T-helper 17 cell (primary cell): ENCODE measurements at places on chromosomes 16 and 17. TPM values are rescaled to one million over a fixed set of nuclear protein-coding genes. Genes with fewer than 3 reads are reported as not detected.

GRCh38 chr16:13994239-13995106 lies 74.5 kb downstream of the ERCC4 start:
- no peaks in the 10 kb centered on the region for H3K36me3 ChIP-seq
- H3K4me1 ChIP-seq = peaks cover 6% of the 10 kb centered on the region
- H3K27me3 ChIP-seq = no peaks in the 10 kb centered on the region
- H3K4me3 ChIP-seq = no peak overlapping the region
- DNase-seq = no peak
- H3K27ac ChIP-seq = no peak overlapping the region

- peak overlapping the region; percentile 66 for H3K4me3 ChIP-seq
- H3K27ac ChIP-seq = peak overlapping the region; percentile 51
- H3K27me3 ChIP-seq = no peaks in the 10 kb centered on the region
- H3K36me3 ChIP-seq = peaks cover 2% of the 10 kb centered on the region
Measured at GRCh38 chr16:3861808-3862451, 18.6 kb downstream of the CREBBP start.

DNA sequence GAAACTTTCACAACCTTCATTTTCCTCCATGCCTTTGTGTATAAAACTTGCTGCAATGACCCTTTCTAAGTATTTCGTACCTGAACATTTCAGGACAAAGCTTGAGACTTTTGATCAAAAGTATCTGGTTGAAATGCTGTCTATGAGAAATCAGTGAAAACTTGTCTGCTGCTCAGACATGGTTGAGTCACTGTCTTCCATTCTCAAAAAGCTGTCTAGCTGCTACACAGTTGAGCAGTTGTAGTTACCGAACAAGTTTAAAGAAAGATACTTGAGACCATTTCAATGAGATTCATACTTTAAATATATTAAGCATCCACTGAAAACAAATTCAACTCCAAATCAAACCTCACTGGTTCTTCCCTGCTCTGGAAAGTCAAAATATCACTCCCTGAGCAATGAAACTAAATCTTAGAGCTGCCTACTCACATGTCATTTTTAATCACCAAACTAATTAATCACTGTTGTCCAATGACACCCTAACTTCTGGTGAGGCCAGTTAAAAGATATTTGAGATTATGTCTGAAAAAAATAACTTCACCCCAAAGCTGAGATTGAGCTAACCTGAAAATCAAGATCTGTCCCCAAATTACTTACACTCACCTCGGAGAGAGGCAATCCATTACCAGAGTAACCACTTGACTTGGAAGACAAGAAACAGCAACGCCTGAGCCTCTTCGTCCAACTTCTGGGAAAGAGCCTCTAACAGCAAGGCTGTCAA lies 488 bp downstream of the TMEM100 start:
- no peak overlapping the region for H3K4me3 ChIP-seq
- no peak for DNase-seq
- H3K27me3 ChIP-seq = peaks cover 78% of the 10 kb centered on the region

GRCh38 chr16:14606102-14606501 lies 24.0 kb downstream of the PARN start:
- H3K27ac ChIP-seq = no peak overlapping the region
- H3K4me1 ChIP-seq = peaks cover 5% of the 10 kb centered on the region
- DNase-seq = no peak
- H3K27me3 ChIP-seq = no peaks in the 10 kb centered on the region
- peaks cover 17% of the 10 kb centered on the region for H3K36me3 ChIP-seq

GRCh38 chr17:49640556-49640955 lies 37.3 kb downstream of the SPOP start:
- H3K4me1 ChIP-seq = peaks cover 16% of the 10 kb centered on the region
- no peaks in the 10 kb centered on the region for H3K27me3 ChIP-seq
- no peak for DNase-seq
- no peaks in the 10 kb centered on the region for H3K36me3 ChIP-seq
- H3K27ac ChIP-seq = no peak overlapping the region
- H3K4me3 ChIP-seq = no peak overlapping the region

KCTD19 gene
- total RNA-seq = not detected
